A673 (cell line): ENCODE measurements at places on chromosomes 2 and 18.
A peak's percentile ranks its signal among the peaks of the same experiment; 100 is the strongest.

DNA sequence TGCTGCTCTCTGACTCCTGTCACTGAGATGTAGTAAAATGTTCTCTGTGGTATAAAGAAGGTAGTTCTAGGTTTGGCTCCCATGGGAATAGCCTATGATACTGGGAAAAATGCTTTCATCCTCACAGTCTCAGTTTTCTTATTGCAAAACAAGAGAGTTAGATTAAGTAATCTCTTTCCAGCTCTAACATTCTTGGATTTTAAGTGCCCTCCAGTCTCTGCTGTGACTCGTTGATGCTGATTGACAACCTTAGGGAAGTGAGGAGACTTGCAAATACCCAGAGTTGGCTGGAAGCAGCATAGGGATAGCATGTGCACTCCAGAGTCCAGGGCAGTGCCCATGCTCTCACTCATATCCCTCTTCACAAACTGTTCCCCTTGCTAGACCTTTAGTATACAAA lies 534.9 kb downstream of the SLC4A3 start:
- DNase-seq, result peak; percentile 11

GRCh38 chr18:5238371-5238976 lies 41.4 kb upstream of the AKAIN1 start:
- DNase-seq, result peak; percentile 29

DNA sequence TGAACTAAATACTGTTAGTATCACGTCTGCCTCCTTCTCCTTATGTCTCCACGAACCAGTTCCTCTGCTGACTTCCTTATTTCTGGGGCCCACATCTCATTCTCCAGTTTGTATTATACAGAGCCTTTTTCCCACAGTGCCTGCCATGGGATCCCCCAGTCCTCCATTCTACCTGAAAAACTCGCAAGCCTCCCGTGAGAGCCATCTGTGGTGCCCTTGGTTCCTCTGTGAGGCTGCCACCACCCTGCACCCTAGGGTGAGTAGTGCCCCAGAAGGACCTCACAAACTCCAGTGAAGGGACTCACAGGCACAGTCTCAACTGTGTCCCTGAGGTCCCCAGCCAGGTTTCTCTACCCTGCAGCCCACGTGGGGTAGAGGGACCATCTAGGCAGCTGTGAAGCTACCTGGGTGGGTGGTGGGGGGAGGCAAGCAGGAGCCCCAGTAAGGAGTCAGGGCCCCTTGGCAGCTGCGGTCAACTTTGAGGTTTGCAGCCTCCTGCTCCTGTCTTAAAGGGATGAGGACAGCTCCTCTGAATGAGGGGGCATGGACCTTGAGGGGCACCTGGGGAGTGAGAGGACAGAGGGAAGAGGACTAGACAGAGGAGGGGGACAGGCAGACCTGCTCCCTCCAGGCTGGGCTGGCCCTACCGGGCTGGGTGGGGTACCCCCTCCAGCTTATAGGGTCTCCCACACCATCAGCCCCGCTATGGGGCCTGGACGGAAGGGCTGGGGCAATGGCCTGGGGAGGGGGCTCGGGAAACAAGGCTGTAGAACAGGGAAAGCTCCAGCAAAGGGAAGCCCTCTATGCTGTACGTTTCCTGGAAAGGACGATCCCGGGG lies 1.0 kb downstream of the PSTPIP2 start:
- no peak for DNase-seq

DNA sequence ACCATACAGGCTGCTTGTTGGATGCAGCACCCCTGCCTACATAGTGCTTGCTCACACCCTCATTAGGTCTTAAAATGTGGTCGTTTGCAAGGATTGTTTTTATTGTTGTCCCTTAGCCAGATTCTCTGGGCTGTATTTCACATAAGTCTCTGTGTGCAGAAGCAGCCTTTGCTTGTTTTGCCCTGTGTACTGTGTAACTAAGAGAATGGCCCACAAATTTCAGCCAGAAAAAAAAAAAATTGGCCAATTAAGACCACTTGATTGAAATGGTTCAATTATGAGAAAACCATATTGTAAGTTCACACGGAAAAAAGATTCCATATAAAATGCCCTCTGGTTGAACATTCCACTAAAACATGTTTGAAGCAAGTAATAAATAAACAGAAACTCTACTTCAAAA lies 377.1 kb upstream of the SOX11 start:
- no peak for DNase-seq

DNA sequence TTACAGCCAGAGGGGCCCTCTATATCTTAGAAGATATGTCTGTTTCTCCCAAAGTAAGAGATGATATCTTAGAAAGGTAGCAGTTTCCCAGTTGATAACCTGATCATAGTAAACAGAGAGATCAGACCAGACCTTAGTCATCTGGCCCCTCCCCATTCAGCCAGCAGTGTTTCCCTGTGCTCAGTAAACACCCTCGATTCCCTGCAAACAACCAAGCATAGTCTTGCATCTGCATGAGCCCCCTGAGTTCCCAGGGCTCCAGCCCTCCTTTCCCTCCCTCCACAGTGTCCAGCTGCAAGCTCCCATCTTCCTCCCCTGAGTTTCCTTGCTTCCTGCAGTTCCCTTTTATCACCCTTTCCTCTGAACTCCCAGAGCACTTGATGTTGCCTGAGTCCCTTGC lies 20.3 kb downstream of the NRP2 start:
- DNase-seq, result no peak

DNA sequence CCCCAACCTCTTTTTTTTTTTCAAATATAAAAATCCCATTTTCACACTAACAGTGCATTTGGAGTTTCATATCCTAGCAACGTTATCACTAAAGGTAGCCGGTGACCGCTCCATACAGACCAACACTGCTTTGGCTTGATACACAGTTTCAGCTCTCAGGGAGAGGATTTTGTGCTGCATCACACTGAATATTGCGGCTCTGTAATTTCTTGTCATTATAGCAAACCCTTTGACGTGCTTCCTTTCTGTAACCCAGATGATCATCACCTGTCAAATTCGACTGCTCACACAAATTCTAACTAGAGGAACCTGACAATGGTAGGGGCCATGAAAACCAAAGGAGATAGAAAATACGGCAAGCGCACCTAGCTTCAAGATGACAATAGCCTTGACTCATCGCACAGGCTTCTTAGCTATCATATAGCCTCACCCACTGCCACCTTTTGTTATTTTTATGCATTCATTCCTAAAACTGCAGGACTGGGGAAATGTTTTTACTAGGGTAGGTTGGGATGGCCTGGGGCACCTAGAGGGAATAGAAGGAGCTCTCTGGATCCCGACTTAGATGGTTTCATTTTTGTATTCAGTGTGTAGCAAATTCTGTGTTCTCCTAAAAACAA lies 582.9 kb upstream of the PIK3C3 start:
- DNase-seq, result no peak

DNA sequence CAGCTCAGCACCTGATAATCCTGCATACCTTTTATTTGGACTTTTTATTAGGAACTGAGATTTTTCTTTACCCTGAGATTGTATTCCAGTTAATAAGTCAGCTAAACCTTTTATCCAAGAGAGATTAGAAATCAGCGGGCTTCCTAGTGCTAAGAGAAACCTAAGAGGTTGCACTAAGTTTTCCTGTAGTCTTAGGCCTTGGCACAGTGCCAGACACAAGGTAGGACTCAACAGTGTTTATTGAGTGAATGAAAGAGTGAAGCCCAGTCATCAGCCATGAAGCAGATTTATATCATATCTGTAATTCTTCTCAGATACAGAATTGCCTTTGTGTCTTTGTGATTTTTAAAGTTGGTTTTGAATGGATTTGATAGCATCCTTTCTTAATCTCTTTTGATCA lies 13.6 kb downstream of the OTX1 start:
- DNase-seq, result no peak

- no peak for DNase-seq
Measured at GRCh38 chr2:28282248-28282647, 110.4 kb upstream of the FOSL2 start.

DNA sequence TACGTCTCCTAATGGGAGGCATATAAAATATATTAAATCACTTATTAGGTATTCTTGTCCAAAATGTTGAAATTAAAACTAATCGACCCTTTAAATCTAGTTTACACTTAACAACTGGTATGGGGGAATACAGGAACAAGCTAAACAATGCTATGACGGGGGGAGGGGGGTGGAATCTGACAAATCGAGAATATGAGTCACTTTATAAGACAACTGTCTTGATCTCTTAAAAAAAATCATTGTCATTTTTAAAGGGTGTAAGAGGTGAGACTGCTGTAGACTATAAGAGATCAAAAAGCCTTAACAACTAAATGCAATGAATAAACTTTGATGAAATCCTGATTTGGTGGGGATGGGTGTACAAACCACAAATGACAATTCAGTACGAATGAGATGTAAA lies 6.0 kb downstream of the MAP3K2 start:
- DNase-seq, result no peak

GRCh38 chr18:48600456-48601090 lies 61.7 kb downstream of the CTIF start:
- no peak for DNase-seq

GRCh38 chr2:204869132-204869823 lies 324.0 kb downstream of the PARD3B start:
- DNase-seq, result no peak

DNA sequence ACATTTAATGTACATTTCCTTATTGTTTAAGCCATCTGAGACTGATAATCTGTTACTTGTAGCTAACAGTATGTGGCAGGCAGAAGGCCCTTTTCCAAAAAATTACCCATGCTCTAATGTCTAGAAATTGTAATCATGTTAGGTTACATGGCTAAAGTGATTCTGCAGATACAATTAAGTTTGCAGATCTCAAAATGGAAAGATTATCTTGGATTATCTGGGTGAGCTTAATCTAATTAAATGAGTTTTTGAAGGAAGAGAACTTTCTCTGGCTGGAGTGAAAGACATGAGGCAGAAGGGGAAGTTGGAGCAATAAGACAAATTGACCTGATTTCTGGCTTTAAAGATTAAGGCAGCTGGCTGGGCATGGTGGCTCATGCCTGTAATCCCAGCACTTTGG lies 76.3 kb downstream of the MBD2 start:
- DNase-seq, result no peak

GRCh38 chr2:172287605-172288315 lies 139.6 kb upstream of the ITGA6 start:
- DNase-seq, result no peak

GRCh38 chr2:213740453-213740852 lies 456.2 kb downstream of the SPAG16 start:
- no peak for DNase-seq
